ENCODE measurements at places on chromosomes 3 and 15.

DNA sequence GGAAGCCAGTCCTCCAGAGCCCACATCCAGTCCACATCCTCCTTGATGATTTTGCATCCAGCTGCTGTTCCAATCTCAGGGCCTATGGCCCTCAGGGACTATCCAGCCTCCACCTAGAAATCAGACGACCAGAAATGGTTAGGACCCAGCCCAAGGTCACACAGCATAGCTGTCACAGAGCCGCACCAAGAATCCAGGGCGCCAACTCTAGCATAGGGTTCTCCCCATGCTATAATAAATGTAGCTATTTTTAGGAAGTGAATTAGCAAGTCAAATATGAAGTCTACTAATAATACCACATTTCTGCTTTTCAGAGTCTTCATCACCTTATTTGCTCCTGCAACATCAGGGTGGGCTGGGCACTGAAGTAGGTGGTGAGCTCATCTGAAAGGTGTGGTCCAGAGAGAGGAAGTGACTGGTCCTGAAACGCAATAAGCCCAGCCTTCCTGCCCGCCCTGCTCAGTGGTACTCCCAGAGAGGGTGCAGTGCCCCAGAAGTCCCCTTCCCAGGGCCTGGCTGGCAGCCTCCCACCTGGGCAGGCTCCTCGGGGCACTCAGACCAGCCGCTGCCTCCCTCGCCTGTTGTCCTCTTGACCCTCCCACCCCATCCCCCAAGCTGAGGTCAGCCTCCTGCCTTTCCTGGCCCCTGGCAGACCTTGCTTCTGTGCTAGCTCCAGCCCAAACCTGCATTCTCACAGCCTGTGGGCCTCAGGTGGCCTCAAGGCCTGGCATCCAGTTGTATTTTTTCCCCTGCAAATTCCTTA lies 17.6 kb upstream of the CYP11A1 start:
- no peak for DNase-seq

DNA sequence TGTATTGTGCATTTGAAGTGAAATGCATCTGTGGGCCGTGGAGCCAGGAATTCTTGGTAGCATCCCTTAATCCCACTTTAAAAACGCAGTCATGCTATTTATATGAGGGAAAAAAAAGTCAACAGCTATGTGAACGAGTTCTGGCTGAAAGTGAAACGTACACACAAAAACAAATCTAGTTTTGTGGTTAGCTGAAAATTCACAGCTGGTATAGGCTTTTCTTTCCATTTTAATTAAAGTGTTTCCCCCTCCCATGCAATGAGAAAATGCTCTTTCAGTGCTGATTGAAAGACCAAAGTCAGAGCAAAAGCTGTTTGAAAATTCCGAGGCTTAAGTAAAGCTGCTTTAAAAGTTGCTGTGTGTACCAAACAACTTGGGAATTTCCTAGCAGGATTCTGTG lies 297.4 kb downstream of the PLCL2 start:
- no peak for DNase-seq

DNA sequence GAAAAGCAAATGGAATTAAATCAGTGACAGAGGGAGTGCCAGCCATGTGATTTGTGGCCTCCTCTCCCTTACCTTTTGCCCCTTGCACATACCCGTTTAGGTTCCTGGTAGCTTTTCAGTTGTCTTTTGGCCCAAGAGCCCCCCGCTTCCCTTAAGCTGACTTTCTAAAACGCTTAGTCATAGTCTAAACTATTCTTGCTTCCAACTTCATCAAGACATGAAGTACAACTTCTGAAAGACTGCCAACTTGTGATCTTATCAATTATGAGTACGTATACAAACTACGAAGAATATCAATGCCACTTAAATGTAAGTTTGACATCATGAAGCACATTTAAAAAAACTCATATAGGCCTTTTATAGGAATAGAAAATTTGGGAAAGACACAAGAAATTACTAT lies 61.9 kb downstream of the EIF3J start:
- no peak for DNase-seq

DNA sequence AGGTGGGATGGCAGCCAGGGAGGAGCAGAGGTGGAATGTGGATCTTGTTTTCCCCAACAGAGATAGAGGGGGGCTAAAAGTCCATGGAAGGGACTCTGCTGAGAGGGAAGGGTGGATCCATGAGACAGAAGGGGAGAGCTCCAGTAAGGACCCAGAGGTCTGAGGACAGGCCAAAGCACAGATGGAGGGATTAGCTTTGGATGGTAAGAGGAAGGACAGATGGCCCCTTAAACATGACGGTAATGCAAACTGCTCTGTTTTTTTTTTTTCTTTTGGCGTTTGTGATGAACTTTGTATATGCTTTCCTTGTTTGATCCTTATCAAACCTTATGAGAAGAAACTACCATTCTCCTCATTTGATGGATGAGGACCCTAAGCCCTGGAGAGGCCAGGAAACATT lies 96.2 kb downstream of the IGF1R start:
- DNase-seq, result no peak

DNA sequence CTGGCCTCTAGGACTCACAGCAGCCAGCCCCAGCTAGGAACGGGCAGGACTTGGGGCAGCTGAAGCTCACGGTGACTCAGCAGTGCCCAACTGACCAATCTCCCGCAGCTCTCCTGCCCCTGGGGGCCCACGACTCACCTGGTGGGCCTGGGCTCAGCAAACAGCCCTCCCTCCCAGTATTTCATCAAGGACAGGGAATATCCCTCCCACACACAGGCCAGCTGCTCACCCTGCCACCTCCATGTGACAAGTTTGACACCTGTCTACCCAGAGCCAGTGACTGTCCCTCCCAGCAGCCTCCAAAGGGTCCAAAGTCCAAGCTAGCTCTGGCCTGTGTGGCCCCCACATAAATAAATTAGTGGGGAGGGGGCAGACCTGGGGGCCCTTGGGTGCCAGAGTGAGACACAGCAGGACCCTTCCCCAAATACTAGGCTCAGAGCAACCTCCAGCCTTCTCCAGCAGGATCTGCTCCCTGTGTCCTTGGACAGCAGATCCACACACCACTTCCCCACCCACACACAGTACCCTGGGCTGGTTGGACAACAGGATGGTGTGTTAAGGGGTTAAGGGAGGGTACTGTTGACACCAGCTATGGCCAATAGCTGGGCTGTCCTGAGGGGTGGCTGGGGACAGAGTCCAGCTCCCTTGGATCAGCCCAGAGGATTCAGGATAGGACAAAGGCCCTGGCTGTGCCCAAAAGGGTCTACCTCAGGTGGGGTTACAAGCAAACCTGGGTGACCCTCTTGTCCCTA lies 4.3 kb downstream of the GNAT1 start:
- no peak for DNase-seq

GRCh38 chr3:157931517-157931916 lies 174.7 kb downstream of the SHOX2 start:
- no peak for DNase-seq

GRCh38 chr3:9913601-9914000 lies 3.3 kb upstream of the IL17RC start:
- no peak for DNase-seq

- no peak for DNase-seq
Measured at GRCh38 chr3:16658004-16658924, 53.0 kb upstream of the DAZL start.

DNA sequence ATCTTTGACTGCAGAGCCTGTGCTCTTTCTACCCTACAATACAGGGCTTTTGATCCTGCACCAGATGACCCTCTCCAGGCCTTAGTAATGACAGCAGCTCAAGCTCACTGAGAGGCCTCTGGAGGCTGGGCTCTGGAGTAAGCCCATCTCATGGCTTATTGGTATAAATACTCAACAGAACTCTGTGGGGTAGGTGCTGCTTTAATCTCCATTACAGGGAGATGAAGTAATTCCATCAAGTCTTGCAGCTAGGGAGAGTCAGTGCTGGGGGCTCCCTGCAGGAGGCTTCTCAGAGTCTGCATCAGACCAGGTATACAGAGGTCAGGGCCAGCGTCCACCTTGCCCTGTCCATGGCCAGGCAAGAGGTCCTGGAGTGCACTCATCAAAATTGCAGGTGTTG lies 89.2 kb upstream of the SLC6A11 start:
- DNase-seq, result no peak

DNA sequence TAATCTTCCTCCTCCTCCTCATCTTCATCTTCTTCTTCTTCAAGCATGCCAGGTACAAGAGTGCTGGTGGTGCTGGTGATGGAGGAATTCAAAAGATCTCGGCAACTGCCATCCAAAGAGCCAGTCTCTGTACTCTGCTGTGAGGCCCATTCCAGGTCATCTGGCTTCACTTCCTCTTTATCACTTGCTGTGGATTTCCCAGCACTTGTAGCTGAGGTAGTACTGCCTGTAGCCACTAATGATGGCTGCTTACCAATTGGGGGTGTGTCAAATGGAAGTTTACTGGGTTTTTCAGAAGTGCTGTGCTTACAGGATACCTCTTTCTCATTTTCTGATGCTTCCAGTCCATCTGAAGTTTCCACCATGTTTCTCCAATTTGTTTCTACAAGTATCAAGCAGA lies 28.8 kb upstream of the SHC4 start:
- DNase-seq, result no peak

- no peak for DNase-seq
Measured at GRCh38 chr15:58509556-58509955, 77.8 kb downstream of the LIPC start.

DNA sequence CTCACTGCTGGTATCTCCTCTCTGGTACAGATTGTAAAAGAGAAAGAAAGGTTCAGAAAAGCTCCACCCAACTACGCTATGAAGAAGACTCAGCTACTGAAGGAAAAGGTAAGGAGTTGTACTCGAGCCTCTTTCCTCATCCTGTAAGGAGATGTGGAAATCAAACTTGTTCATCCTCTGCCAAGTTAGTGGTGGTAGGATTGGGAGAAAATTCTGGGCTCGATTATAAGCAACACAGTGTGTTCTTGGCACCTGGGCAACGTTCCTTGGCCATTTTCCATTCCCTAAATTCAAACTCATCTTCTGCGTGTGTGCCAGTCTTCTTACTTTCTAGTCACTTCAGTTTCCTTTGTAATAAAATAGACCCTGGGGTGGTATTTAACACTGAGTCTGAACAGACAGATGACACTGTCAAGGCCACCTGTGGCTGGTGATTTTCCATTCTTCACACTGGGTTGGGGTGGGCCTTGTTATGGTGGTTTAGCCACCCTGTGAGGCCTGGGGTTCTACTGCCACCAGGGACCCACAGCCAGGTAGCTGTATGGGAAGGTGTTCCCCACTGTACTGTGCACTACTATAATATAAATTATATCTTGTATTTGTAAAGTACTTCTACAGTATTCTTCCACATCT lies 17.1 kb upstream of the ITPKA start:
- no peak for DNase-seq

- DNase-seq, result no peak
Measured at GRCh38 chr3:110710603-110711002, 361.0 kb upstream of the NECTIN3 start.

DNA sequence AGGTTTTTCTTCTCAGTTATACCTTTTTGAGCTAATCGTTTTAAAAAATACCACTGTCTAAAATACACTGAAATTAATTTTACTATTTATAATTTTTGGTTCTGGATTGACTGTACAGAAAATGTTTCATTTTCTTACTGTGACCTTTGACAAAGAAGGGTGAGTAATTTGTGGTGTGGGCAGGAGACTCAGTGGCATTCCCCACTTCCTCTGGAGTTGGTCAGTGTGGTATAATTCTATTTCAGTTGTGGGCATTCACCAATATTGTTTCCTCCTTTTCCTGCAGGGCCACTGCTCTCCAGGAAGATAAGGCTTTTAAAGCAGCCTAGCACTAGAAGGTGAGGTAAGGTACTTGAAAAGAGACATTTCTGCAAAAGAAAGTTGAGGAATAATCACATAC lies 6.5 kb downstream of the DAG1 start:
- no peak for DNase-seq

DNA sequence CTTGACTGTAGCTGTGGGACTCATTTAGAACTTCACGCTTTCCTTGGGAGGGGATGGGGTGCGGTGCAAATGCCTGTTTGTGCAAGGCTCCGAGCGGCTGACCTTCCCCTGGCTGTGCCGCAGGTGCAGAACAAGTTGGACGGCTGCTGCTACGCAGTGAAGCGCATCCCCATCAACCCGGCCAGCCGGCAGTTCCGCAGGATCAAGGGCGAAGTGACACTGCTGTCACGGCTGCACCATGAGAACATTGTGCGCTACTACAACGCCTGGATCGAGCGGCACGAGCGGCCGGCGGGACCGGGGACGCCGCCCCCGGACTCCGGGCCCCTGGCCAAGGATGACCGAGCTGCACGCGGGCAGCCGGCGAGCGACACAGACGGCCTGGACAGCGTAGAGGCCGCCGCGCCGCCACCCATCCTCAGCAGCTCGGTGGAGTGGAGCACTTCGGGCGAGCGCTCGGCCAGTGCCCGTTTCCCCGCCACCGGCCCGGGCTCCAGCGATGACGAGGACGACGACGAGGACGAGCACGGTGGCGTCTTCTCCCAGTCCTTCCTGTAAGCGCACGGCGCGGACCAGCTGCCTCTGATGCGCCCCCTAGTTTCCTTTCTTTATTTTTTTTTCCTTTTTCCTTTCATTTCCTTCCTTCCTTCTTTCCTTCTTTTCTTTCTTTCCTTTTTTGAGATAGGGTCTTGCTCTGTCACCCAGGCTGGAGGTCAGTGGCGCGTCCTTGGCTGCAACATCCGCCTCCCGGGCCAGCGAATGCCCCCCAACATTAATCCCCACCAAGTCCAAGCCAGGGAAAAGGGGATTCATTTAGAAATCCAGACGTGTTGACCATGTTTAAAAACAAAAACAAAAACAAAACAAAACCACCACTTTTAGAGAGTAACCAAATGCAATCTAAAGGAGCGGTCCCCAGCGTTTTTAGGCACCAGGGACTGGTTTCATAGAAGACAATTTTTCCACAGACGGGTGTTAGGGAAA lies 42.7 kb downstream of the EIF2AK4 start:
- no peak for DNase-seq

- no peak for DNase-seq
Measured at GRCh38 chr3:186487819-186488218, 56.4 kb downstream of the CRYGS start.

DNA sequence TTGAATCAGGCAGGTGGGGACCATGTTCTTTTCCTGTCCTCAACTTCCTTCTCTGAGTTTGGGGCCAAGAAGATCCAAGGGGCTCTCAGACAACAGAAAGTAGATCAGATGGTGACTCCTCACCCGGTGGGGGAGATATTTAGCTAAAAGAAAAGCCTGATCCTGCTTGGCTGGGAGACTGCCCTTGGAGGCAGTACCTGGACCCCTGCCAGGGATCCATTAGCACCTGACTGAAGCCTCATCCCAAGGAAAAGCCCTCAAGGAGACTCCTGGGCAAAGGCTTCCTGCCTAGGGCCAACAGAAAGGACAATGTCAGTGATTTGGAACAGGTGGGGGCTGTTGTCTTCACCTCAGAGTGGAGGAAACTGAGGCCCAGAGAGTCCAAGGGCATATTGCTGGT lies 33.5 kb upstream of the HHATL start:
- no peak for DNase-seq

GRCh38 chr3:10259798-10260197 lies 11.5 kb downstream of the TATDN2 start:
- no peak for DNase-seq

- no peak for DNase-seq
Measured at GRCh38 chr3:160232014-160232413, 6.8 kb downstream of the C3orf80 start.

DNA sequence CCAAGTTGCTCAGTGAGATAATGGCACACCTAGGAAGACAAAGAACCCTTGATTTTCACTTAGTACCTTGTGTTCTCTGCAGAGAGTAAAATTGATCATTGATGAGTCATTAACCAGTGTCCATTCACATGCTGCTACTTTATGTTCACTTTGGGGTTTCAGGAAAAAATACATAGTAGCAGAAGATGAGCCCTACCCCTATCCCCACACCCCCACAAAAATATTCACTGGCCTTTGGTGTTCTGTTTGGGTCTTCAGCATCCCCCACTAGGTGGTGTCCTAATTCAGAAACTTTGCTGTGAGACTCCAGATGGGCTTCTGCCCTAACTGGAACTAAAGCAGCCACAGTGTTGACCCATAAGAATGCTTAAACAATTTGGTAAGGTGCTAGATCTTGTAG lies 178.8 kb downstream of the KLHL25 start:
- no peak for DNase-seq

All from cortex of kidney (tissue), 1 donor.